Umbilical cord (tissue), 2 donors: ENCODE measurements at places on chromosomes 2 and 18.

DNA sequence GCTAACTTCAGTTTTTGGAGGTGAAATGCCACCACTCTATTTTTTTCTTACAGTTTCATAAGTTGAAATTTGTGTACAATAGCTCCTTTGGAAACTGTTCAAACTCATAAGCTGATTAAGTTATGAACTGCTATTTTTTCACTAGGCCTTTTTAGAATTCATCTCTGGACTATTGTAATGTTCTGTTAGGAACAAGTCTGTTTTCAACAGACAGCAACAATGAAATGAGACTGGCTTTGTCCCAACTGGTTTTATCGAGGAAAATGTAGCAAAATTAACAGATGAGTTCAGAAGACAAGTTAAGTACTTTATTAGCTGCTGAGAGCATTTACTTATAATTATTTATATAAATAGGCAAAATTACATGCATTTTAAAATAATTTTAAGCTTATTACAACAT is 310.6 kb downstream of the ZNF804A start:
- DNase-seq = no peak

GRCh38 chr2:64735504-64735903 is 81.8 kb upstream of the SERTAD2 start:
- no peak for DNase-seq

GRCh38 chr18:56647071-56647470 is 4.1 kb upstream of the WDR7 start:
- DNase-seq = no peak

DNA sequence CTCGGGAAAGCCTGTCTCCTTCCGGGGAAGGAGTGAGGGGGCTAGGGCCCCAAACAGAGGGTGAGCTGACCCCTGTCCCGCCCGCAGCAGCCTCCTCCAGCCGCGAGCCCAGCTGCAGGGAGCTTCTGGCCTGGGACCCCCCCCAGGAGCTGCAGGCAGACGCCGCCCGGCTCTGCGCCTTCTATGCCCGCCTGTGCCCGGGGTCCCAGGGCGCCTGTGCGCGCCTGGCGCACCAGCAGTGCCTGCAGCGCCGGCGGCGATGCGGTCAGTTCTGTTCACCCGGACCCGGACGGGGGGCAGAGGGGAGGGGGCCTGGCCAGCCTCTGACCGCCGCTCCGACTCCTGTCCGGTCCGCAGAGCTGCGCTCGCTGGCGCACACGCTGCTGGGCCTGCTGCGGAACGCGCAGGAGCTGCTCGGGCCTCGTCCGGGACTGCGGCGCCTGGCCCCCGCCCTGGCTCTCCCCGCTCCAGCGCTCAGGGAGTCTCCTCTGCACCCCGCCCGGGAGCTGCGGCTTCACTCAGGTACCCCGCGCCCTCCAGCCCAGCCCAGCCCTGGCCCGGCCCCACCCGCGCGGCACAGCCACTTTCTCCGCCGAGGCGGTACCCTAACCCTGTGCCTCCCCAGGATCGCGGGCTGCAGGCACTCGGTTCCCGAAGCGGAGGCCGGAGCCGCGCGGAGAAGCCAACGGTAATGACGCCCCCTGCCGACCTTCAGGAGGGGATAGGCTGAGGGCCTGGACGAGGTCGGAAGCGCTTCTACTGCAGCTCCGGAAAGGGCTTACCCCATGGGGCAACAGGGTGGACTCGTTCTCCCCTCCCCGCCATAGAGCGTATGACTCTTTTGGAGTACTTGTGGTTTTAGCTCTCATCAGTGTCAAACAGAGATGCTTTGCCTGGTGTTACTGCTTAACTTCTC is 2.0 kb upstream of the CHRND start:
- DNase-seq = no peak

- no peak for DNase-seq
These were observed 56.1 kb downstream of the RPL37A start for GRCh38 chr2:216554755-216555154.

- DNase-seq = peak; percentile 83
These were observed 53.8 kb upstream of the SPTBN1 start for GRCh38 chr2:54402350-54402749.
